ENCODE measurements at places on chromosomes 4 and X.

GRCh38 chr4:159410076-159410777, 307.3 kb downstream of the RAPGEF2 start:
- no peak for DNase-seq

DNA sequence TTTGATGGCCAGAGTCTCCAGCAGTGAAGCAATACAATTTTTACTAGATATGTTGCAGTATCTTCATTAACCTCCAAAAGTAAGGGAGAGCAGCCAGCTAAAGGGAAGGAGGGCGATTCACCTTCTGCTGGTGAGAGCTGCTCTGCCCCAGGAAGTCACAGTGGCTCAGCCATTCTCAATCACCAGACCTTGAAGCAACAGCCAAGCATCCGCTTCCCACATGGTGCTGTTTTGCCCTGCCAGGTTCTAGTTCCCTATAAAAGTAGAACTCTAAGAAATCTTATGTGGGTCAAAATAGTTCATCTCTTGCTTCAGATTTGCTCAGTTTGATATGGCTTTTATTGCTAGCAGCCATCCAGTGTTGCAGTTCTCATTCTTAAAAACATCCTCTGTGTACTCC, 166.8 kb downstream of the STIM2 start:
- no peak for DNase-seq

DNA sequence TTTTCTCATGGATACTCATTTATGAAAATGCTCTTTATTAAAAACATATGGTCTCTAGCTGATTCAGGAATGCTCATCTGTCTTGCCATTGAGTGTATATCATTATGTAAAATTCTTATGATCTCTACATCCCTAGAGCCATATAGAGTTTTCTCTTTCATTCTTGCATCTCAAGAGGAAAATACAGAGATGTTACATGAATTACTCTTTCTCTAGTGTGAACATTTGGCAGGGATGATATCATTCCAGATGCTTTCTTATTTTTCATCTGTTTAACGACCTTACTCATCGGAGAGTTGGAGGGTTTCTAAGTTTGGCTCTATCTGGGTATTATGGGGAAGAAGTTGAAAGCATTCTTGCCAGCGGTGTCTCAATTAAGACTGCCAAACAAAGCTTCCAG, 202.9 kb upstream of the SLC7A11 start:
- no peak for DNase-seq

GRCh38 chrX:24023972-24024669, 2.9 kb downstream of the KLHL15 start:
- DNase-seq, result peak; percentile 51

DNA sequence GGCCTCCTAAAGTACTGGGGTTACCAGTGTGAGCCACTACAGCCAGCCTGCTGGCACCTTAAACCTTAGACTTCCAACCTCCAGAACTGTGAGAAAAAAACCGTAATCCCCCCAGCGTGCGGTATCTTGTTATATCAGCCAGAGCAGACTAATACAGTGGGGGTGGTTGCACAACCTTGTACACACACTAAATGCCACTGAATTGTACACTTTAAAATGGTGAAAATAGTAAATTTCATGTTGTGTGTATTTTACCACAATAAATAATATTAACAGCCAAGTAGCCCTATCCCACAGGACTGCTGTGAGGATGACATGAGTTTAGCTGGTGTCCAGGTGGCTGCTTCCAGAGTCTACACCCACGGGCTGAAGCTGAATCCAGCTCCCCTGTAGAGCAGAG, 38.8 kb downstream of the ZBTB49 start:
- DNase-seq, result no peak

- peak; percentile 36 for DNase-seq
Measured at GRCh38 chrX:110317061-110317819, 645 bp downstream of the AMMECR1 start.

DNA sequence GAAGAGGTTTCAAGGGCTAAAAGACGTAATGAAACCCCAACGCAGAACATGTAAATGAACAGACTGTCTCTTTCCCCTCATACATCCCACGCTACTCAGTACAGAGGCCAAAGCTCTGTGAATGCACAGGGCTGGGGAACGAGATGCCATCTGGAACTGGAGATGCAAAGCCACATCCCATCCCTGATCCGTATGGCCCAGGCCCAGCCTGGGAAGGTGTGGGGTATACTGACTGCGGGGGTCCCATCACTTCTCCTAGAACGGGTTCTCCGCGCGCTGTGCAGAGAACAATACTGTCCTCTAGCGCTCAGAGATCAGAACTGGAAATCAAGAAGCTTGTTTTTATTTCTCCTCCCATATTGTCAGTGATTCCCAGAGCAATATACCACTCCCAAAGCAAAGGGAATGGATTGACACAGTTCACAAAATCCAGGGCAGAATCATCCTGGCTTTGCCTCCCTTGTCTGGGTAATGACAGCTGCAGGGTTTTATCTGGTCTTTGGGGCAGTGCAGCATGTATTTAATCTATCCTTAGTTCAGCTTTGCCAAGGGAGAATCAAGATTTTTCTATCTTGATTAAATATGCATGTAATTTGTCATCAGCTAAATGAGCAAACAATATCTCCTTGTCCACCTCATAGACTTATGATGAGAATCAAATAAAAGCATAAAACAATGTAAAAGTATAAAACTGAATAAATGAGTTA, 47.3 kb upstream of the TLR3 start:
- no peak for DNase-seq

DNA sequence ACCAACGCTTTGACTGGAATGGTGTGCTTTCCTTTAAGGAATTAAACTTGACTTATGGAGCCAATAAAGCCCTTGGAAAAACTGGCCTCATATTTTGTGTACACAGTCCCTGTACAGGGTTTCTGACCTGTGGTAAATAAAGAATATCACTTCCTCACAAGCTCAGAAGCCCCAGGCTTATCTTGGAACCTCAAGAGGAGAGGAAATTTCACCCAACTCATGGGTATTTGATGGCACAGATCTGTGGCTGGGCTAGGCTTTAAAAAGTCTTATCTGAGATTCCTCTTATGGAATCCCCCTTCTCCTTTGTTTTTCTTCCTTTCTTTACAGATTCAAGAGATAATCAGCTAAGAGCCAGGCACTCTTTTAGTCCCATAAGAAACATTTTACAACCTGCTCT, 89.3 kb upstream of the USP38 start:
- DNase-seq, result no peak

- DNase-seq, result no peak
Measured at GRCh38 chr4:142329313-142329712, 516.8 kb downstream of the INPP4B start.

DNA sequence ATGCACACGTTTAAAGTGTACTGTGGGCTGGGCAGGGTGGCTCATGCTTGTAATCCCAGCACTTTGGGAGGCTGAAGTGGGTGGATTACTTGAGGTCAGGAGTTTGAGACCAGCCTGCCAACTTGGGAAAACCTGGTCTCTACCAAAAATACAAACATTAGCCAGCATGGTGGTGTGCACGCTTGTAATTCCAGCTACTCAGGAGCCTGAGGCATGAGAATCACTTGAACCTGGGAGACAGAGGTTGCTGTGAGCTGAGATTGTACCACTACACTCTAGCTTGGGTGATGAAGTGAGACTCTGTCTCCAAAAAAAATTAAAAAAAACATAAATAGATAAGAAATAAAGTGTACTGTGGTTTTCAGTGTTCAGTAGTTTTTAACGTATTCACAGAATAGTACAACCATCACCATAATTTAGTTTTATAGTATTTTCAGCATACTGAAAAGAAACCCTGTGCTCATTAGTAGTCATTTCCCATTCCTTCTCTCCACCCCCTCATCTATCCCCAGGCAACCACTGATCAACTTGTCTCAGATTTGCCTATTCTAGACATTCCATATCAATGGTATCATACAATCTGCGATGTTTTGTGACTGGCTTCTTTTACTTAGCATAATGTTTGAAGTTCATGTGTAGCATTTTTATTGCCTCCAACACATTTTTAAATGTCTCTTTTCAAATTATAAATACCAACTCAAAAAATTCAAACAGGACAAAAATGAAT, 19.1 kb downstream of the SLAIN2 start:
- DNase-seq, result no peak

- DNase-seq, result no peak
Measured at GRCh38 chr4:158715802-158716201, 7.4 kb downstream of the PPID start.

- DNase-seq, result no peak
Measured at GRCh38 chr4:85149676-85150075, 183.2 kb upstream of the WDFY3 start.

- no peak for DNase-seq
Measured at GRCh38 chrX:13177921-13178566, 133.6 kb upstream of the FAM9C start.

DNA sequence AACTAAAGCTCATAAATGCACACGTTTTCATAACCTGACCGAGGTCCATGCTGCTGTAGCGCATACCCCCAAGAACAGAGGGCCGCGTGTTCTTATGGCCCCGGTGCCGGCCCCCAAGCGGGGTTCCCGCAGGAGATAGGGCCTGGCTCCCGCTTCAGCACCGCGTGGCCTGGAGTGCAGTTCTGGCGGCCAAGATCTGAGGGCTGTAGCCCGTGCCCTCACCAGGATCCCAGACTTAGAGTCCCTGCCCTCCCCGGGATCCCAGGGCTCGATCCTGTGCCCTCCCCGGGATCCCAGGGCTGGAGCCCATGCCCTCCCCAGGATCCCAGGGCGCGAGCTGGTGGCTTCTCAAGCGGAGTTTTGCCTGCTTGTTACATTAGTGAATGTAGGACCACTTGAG, 1.0 kb upstream of the GRPEL1 start:
- no peak for DNase-seq

GRCh38 chr4:138910195-138910913, 105.2 kb upstream of the NOCT start:
- no peak for DNase-seq

DNA sequence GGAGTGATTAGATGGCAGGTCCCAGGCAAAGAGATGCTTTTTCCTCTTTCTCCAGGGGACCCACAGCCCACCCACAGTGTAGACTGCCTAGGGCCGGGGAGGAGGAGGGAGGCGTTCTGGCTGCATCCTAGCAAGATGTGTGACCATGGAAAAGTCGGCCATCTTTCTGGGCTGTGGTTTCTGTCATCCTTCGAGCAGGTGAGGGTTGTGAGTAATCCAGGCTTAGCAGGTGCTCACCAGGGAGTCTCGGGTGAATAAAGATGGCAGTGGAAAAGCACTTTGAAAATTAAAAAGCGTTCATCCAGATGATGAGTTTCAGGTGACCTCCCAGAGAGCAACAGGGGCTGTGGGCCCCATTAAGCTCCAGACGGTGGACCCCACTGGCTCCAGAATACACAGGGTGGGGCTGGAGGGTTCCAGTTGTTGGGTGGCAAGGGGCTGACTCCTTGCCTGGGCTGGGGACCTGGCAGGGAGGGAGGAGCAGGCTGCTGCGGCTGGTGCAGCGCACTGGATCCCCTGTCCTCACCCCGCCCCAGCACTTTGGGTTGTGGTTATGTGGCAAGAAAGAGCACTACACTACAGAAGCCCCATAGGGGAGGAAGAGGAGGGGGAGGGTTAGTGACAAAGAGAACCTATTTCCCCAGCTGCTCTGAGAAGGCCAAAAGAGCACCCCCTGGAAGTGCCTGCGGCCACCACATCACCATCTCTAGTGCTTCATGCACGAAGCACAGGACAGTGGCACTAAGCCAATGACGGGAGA, 23.7 kb downstream of the ELF4 start:
- peak; percentile 68 for DNase-seq

DNA sequence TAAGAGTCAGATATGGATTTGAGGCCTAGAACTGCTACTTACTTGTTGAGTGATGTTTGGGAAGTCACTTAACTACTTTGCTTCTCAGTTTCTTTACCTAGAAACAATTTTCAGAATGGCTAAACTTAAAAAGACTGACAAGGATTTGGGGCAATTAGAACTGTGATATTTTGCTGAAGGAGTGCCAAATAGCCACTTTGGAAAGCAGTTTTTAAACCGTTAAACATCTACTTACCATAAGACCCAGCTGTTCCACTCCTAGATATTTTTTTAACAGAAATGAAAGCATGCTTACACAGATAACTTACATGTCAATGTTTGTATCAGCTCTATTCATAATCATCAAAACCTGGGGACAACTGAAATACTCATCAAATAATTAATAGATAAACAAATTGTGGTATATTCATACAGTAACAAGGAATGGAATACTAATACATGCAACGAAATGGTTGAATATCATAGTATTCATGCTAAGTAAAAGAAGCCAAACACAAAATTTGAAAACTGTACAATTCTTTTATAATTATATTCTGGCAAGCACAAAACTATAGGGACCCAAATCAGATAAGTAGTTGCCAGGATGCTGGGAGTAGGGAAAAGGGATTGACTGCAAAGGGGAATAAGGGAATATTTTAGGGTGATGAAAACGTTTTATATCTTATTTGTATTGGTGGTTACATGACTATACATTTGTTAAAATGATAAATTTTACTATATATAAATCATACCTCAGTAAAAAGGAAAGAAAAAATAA, 24.0 kb downstream of the RPA4 start:
- DNase-seq, result no peak

- DNase-seq, result no peak
Measured at GRCh38 chr4:40337051-40337450, 1.9 kb downstream of the CHRNA9 start.

GRCh38 chrX:30489323-30489722, 88.2 kb downstream of the TASL start:
- DNase-seq, result peak; percentile 6

DNA sequence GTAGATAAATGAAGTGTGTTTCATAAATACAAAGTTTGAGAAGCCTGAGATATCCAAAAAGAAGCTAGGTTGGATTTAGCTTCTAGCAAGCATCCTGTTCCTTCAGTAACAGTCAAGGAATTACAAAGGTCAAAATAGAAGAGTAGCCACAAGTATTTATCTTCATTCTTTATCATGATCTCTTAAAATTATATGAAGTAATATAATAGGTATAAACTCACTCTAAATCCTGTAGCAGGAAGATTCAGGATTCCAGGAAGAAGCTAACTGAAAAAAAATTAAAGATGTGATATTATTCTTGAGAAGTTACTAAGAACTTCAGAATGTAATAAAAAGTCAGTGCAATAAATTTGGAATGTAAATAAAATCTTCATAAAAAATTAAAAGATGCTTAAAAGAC, 31.1 kb upstream of the RXFP1 start:
- DNase-seq, result no peak

- no peak for DNase-seq
Measured at GRCh38 chr4:172794307-172794703, 374.3 kb upstream of the GALNT7 start.

DNA sequence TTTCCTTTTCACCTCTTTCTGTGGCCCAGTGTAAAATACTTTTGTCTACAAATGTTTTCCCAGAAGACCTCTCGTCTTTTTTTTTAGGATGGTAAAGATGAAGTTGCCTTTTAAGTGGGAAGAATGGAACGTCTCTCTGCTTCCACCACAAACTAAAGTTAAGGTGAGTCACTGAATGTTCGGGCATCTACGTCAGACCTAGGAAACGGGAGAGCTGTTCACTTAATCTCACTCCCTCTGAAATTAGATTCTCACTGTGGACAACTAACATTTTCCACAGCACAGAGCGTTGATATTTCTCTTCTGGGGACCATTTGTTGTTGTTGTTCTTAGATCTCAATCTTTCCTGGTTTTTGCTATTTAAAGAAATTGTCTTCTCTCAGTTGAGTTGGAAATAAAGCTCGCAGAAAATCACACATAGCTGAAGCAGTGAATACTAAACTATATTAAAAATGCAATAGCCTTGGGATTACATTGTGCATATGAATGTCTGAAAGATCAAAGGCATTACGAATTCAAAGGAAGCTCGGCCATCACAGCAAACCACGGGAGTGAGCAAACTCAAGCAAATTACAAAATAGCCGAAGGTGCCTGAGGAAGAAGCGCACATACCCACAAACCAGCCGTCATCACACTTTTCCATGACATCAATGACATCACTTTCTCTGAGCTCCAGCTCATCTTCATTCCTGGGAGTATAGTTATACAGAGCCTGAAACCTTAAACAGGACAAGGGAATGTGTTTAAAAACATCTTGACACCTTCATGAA, 53.9 kb upstream of the PDLIM3 start:
- DNase-seq, result no peak

Measured in NAMALWA (cell line).